ENCODE measurements at places on chromosomes 4 and X.

GRCh38 chr4:54687887-54688841 lies 30.4 kb downstream of the KIT start:
- no peak for DNase-seq

- no peak for DNase-seq
These were observed 1.2 kb upstream of the HCCS start for GRCh38 chrX:11109968-11110367.

DNA sequence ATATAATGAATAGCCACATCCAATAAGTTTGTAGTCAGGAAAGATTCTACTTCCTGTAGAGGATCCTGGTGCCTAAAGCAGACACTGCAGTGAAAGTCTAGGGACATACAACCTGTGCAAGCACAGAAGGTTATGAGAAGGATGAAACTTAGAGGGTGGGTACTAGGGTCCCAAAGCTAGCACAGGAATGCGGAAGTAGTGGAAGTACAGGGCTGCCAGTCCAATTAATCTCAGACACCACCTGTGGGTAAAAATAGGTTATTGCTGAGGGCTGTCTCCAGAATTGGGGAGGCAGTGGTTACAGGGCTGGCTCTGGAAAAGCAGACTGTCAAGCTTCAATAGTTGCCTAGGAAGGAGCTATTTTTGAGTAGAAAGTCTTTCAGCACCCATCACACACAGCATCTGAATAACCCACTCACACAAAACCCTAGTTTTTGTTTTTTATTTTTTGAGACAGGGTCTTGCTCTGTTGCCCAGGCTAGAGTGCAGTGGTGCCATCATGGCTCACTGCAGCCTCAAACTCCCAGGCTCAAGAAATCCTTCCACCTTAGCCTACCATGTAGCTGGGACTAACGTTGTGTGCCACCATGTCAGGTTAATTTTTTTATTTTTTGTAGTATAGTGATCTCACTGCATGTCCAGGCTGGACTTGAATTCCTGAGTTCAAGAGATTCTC lies 50.8 kb upstream of the ELF2 start:
- DNase-seq = no peak

DNA sequence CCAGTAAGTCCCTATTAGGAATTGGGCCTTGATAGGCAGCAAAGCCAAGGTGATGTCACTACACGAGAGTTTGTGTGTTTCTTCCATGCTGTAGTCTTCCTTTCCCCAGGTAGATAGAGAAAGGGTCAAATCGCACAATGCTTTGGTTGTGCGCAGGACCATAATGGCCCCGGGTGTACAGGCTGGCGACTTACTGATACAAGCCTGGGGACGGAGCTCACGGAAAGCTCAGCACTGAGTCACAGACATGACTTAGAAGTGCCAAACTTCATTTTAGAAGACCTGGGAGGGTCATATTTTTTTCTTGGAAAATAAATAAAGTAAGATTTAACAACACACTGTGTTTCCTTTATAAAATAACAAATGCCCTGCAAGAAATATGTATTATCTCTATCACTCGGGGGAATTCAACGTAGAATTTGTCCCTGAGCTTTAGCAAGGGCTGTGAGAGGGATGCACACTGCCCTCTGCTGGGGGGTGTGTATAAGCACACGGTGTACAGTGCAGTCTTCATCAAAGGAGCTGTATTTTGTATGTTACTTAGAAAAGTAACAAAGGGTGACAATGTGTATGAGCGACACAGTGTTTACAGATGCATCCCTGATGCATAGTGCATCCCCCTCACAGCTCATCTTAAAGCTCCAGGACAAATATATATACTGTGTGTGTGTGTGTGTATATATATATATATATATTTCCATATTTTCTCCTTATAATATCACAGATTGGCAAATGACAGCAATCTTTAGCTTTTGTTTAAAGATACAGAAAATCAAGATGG lies 254.5 kb upstream of the VEGFC start:
- DNase-seq = peak; percentile 80

DNA sequence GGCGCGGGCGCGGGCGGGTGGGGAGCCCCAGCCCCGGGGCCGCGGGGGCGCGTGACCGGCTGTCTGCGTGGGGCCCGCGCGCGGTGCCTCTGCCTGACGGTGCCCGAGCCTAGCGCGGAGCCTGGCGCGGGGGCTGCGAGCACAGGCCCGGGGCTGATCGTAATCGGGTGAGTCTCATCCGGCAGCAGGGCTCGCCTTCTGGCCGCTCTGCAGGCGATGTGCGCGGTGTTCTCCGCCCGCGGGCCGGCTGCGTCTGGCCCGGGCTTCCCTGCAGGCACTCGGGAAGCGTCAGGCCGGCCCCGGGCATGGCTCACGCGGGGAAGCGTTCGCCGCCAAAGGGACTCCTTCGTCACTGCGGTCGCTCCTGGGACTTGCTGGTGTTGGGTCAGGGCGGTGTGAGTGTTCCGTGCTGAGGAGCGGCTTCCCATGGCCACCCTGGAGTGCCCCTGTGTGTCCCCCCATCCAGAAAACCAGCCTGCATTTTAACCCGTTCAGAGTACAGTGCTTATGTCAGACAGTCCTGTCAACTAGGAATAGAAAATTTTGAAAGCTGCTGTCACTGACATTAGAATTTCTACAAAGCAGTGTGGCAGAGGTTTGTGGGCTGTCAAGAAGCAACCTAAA lies 40.6 kb downstream of the FAM149A start:
- DNase-seq = peak; percentile 36

- peak; percentile 77 for DNase-seq
These were observed 21.1 kb upstream of the WDR17 start for GRCh38 chr4:176044589-176044951.

DNA sequence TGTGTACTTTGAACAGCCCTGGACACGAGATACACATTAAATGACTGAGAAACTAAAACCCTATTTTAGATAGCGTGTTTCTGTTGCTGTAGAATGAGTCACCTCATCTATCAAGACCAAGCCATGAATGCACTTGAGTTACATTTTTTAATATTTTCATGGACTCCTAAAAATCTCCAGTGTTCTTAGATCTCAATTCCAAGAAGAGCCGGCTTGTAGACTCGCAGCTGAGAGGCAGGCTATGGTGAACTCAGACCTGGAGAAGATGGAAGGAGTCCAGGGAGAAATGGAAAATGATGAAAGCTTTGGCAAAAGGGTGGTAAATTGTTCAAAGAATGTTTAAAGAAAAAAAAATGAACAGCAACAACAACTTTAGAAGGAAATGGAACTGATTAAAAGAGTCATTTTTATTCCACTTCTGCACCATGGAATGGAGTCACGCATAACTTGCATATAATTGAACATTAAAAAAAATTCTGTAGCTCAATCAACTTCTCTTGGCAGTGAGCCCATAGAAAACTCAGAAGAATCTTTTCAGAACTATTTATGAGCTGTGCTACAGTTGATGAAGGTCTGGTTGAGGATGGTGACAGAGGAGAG lies 129.8 kb downstream of the MXRA5 start:
- DNase-seq = no peak

Measured in head of caudate nucleus (tissue), 42 donors.